ENCODE measurements at places on chromosomes 7 and 10.

DNA sequence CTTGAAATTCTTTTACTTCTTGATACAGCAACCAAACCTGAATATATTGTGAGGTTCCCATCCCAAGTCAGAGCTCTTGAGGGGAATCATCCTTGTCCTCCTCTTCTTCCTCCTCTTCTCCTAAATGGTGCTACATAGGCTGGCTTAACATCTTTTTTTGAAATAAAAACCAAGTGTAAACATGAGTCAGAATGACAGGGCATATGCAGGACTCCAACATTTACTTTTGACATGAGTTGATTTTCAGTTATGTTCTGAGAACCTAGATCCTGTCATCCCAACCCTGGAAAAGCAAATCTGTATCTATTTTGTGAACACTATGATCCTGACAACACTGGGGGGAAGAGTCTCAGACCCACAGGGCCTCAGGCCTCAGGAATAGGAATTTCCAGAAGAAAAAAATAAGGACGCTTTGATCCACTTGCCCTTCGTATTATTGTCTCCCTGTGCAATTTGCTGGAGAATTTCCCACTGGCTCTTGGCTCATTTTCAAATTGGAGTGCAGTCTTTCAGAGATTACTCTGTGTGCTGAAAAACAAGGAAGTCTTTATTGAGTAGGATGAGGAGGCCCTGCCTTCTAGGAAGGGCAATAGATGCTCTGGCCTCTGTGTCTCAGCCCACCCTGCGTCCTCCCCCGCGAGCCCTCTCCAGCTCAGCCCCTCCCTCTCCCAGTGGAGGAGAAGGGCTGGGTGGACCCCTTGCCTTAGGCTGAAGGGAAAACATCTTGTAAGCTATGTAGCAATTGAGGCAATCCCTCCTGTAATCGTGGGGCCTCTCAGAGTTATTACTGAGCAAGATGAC, 121.6 kb downstream of the CREB5 start:
- DNase-seq, result no peak

DNA sequence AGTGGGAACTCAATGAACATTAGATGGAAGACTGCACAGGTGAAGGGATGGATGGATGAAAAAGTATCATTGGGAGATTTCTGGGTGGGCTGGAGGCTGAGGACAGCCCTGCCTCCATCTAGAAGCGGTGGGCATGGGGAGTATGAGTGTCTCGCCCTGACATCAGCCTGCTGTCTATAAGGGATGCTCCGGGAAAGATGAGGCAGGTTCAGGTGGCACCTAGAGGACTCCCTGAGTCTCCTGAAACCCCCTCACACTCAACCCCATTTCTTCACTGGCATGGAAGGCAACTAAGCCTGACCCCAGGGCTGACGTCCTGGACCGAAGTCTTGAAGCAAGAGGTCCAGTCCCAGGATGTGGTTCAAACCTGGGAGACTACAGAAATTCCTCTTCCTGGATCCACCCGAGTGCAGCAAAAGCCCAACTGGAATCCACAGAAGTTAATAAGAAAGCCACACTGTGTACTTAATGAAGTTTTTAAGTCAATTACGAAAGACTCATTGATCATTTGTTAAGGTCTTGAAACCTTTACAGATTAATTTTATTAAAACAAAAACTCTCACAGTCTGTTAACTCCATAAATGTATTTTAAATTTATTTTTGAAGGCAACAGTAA, 238.8 kb downstream of the EMX2 start:
- DNase-seq, result no peak

DNA sequence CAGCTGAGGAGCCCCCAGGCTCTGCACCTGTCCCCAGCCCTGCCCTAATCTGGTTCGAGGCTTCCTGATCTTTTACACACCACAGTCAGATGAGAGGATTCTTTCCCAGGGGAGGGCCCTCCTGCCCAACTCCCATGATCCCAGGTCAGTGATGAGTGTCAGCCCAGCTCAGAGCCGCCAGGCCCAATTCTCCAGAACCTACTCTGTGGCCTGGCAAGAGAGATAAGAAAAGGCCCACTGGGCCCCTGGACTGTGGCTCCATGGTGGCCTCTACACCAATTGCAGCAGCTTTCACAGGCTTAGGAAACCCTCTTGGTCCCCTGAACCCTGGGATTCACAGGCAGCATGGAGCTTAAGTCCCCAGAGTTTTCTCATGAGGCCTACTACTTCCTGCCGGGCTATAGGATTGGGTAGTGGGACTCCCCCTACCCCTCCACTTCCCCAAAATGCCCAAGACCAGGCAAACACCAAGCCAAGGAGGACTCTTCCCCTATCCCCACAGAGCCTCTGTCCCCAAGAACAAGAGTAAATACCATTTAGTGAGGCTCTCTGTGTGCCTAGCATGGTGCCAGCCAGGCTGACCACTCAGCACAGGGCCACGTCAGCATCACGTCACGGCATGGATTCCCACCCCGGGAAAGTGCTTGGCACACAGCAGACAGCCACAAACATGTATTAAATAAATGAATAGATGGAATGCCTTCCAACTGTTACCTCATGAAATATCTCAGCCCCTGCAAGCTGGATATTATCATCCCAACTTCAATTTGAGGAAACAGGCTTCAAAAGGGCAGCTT, 100.0 kb downstream of the GRID1 start:
- DNase-seq, result no peak

DNA sequence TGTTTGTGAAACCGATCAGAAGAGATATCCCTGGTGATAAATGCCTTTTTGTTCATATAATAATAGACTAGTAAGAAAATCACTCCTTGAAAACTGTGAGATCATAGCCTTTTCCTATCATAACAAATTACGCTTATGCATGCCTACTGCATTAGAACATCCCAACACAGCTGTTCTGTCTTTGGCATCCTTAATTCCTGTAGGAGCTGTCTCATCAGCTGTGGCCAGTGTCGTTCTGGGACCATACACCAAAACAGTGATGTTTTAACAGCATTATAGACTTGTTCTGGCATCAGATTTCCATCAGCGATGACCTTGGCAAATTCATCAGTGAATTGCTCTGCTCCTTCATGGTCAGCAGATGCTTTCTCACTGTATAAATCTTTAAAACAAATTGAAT, 423.6 kb upstream of the LRGUK start:
- DNase-seq, result no peak

DNA sequence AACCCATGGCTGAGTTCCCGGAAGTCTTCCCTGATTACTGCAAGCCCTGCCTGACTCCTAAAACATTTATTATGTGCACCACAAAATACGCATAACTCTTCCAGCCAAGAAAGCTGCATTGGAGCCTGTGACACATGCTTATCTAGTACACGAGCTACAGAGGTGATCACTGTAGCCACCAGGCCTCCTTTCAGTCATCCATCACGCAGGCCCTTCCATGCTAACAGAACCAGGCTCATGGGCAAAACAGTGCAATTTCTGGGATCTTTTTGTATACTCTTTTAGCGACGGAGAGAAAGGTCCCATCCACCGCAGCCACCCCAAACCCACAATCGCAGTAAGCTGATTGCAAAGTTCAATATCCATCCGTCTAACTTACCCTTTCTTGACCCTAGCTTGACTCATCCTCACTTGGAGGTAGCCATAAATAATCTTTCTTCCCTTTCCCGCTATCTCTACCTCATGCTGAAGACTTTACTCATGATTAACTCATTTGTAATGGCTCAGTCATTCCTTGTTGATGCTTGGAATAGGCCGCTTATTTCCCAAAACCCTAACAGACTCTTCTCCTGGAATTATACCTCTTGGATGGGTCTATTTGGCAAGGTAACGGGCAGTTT, 1203.5 kb downstream of the TYW1 start:
- no peak for DNase-seq

DNA sequence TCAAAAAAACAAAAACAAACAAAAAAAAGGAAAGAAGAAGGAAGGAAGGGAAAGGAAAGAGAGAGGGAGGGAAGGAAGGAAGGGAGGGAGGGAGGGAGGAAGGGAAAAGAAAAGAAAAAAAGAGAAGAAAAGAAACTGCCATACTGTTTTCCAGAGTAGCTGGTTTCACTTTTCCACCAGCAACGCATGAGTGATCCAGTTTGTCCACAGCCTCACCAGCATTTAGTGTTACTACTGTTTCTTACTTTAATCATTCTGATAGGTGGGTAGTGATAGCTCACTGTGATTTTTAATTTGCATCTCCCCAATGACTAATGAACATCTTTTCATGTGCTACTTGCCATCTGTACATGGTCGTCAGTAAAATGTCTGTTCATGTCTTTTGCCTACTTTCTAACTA, 9.6 kb downstream of the GSTK1 start:
- DNase-seq, result no peak

DNA sequence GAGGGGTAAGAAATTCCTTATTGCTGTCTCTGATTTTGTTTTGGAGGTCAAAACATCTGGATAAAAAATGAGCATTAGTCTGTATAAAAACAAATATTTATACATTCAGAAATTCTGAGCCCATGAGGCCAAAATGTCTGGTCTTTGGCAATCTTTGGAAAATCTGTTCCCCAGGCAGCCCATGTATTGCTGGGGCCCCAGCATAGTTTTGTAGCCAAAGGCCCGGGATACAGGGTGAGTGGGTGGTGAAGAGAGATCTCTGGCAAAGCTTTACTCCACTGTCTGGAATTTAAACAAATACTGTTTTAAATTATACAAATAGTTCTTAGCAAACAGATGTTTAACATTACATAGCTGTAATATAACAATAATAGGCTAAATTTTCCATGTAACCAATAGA, 134.7 kb upstream of the GALNT17 start:
- DNase-seq, result no peak

GRCh38 chr7:77935652-77936348, 137.2 kb downstream of the PHTF2 start:
- no peak for DNase-seq

DNA sequence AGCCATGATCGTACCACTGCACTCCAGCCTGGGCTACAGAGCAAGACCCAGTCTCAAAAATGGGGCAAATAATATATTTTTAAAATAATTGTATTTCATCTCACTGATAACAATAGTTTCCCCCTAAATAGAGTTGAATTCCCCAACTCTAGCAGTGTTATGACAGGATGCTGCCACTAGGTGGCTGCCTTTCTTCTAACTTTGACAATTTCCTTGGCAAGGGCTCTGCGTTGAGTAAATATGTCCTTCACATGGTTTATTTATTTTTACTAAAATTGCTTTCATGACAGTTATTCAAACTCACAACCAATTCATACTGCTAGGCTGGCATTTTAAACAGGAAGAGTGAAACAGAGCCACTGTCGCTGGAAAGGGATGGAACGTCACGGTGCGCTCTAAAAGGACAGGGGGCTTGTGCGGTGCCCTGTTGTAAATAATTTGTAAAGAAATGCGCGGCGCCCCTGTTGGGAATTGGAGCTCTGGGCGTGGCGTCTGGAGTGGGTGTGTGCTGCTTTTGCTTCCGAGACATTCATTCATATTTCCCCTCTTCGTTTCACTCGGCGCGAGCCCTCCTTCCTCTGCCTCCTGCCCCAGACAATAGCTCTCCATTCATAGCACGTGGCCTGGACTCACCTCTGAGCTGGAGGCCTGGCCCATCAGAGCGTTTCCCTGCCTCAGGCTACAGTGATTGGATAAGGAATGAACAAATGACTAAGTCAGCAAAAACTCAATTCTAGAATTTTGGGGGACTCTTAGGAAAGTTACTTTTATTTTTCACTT, 20.5 kb upstream of the PITRM1 start:
- peak; percentile 64 for DNase-seq

DNA sequence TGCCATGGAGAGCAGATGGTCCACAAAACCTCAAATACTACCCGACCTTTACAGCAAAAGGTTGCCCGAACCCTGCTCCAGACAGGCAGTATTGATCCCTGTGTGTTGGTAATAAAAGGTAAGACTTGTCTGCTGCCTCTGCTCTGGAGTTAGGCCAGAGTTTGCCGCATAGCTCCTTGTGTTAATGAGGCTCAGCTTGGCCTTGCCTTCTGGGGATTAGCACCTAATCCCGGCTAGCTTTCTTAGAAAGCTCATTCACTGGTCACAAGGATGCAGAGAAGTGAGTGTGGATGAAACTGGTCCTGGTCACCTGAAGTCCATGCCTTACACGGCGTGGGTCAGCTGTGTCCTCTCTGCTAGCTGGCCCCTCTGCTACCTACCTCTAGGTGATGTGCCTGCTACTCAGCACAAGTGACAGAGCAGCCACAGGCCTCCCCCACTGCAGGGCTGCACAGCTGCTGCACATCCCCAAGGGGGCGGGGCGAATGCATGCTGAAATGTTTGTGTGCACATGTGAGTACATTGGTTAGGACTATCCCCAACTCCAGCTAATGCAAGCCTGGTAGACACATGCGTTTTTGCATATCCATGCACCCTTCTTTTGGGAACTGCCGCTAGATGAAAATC, 31.7 kb upstream of the SYPL1 start:
- DNase-seq, result no peak

DNA sequence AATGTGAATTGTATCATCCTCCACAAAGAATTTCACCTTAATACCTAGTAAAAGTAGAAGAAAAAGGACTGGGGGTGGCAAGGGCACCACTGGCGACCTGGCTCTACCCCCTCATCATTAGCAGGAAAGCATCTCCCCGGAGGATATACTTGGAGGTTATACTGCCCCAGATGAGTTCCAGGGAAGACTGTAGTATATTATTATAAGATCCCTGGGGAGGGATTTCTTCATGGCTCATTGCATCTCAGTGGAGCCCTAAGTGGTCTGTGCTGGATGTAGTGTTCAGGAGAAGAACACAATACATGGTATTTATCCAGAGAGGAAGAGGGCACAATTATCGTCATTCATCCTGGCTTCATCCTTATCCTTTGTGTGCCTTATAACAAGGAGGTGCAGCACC, 14.2 kb upstream of the DYNC1I1 start:
- DNase-seq, result no peak

DNA sequence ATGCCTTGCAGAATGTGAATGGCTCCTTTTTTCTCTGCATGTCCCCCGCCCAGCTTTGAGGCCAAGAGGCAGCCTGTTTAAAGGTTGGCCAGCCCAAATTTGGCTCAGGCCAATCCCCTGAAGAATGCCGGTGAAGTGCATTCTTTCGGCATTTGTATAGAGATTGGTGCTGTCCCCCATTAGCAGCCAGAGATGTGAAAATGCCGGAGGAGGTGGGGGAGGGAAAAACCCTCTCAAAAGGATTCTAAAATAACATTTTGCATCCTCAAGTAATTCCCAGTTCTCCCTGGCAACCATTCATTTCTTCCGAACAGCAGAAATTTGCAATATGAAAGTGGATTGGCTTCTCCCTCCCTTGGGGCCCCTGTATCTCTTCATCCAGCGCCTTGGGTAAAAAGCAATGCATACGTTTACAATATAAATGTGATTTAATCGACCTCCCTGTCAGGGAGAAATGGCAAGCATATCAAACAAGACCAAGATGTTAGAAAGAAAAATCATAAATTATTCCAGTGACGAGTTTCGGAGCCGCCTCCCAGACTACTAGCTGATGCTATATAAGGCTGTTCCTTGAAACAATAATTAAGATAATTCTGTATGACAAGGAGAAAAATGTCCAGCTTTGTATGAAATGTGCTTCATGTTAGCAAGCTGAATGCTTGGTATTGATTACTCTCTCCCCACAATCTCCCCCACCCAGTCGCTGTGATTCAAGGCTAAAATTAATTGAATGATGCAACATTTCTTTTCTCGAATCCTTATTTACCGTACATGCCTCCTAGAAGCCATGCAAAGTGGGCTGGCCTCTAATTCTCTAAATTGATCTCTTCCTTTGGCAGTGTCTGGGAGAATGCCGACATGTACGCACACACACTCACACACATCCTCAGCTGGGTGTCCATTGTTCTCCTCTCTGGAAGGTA, 323.7 kb downstream of the RPS24 start:
- no peak for DNase-seq

Data from stimulated activated CD4-positive, alpha-beta T cell treated with anti-CD3 and anti-CD28 coated beads, Interleukin-4, amount 100 ng/mL, for 24 hours (primary cell).